ENCODE measurements at places on chromosomes 3 and 15.

- no peak for DNase-seq
Measured at GRCh38 chr3:172839679-172840078, 89.2 kb downstream of the ECT2 start.

DNA sequence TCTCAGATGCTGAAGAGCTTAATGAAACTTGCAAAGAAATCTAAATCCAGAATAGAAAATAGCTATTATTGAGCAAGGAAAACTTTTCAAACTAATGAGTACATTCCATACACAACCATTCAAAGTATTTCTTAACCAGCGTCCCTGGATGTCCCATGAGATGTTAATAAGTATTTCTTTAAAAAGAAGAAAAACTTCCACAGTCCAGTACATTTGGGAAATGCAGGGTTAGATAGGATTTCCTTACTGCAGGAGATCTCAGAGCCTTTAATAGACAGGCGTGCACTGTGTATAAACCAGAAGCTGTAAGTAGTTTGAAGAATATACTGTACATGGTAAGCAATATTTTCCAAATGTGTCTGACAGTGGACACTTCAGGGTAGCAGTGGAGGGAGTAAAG lies 29.6 kb upstream of the BHLHE40 start:
- no peak for DNase-seq

DNA sequence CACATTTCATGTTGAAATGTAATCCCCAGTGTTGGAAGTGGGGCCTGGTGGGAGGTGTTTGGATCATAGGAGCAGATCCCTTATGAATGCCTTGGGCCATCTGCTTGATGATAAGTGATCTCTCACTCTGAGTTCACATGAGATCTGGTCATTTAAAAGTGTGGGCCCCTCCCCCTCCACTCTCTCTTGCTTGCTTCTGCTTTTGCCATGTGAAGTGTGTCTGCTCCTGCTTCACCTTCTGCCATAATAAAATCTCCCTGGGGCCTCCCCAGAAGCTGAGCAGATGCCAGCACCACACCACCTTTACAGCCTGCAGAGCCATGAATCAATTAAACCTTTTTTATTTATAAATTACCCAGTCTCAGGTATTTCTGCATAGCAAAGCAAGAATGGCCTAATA lies 14.2 kb upstream of the CD200R1L start:
- no peak for DNase-seq

DNA sequence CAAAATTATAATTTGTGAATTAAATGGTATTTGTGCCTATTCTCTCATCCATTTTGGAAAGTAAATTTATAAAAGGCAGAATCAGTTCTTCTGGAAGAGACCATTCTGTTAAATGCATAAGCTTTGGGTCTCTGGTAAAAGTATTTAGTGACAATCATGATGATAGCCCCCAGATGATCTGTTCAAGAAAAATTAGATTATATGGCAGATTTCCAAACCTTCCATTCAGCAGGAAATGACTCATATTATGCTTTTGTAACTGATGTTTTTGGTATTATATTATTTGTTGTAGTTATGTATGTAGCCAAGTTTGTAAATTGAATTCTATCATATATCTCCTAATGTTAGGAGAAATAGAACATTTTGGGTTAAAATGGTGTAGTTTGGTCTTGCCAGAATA lies 340.8 kb upstream of the DPH6 start:
- no peak for DNase-seq

DNA sequence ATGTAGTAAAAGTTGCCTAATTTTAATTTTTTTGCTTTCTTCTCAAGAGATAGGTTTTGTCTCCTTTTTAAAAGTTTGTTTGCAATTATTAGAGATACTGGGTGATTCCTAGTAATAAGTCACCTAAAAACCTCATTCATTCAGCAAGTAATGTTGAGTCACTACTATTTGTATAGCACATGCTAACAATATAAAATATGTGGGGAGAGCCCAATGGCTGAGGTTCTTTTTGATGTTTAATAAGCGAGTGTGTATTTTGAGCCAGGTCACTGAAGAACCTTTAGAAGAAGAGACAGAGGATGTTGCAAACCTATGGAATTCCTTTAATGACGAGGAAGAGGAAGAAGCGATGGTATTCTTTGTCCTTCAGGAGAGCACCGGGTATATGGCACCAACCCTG lies 123.7 kb upstream of the CHRM5 start:
- no peak for DNase-seq

DNA sequence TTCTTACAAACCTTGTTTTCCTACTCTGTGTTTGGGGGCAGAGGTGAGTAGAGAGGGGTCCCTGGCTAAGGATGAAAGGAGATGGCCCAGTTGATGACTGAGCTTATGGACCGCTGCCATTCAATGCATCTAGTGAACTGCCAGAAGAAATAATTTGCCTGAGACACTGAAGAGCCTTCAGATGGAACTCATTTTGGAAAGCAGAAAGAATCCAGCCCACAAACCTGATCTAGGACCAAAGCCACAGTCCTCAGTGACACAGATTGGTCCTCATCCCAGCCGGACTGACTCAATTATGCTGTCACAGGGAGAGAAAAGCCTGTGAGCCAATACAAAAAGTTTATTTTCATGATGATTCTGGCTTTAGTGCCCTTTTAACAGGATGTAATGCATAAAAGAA lies 82.7 kb downstream of the CD47 start:
- DNase-seq, result no peak

DNA sequence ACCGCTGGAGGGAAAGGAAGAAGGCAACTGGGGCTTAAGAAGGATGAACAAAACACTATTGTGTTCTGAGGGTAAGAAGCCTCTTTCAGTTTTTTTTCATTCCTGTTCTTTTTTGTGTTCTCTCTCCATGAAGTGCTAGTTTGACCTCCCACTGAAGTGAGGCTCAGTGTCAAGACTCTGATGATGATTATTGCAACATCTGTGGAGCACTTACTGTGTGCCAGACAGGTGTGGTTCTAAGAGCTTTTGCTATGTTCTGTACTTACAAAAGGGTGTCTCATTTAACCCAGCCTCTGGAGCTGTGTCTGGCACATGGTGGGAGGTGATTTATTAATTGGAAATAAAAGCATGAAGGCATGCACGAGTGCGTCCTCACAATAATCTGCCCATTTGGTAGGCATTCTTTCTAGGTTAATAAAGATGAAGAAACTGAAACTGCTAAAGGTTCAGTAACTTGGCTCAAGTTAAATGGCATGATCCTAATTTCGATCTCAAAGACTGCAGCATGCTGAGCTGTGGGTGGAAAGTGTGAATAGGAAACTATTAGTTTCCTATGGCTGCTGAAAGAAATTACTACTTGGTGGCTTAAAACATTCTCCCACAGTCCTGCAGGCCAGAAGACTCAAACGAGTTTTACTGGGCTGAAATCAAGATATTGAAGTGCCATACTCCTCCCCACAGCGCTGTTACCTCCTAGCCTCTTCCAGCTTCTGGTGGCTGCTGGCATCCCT lies 38.5 kb upstream of the VEPH1 start:
- DNase-seq, result no peak

DNA sequence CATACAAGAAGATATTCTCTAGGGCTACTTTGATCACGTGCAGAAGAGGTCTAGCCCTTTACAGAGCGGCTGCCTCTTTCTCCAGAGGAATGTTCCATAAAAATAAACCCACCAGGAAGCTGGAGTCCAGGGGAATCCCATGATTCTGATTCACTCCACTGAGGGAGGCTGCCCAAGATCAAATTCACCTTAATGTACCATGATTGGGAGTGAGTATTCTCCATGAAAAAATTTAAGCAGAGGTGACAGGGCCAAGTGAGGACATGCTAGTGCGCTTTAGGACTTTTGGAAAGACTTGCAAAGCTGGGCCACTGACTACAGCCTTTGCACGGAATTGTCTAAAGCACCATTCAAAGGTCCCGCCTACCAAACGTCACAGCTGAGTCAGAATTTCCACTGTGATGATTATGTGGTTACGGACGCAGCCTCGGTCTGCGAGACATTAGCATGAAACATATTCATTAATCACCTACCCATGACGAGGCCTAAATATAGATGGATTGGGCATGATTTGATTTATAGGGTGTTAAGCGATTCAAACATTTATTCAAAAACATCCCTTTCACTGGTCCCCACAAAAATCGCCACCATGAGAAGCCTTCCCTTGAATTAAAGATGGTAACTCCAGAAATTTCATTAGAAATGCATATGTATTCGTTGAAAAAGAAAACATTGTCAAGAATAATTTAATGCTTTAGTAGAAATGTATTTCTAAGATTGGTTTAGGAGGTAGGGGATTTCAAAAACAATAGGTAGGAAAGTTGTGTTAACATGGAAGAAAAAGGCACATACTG lies 152.6 kb downstream of the GREM1 start:
- DNase-seq, result no peak

- DNase-seq, result no peak
Measured at GRCh38 chr3:113128386-113129015, 82.9 kb upstream of the BOC start.

- DNase-seq, result no peak
Measured at GRCh38 chr3:126826693-126827092, 122.7 kb downstream of the CHCHD6 start.

DNA sequence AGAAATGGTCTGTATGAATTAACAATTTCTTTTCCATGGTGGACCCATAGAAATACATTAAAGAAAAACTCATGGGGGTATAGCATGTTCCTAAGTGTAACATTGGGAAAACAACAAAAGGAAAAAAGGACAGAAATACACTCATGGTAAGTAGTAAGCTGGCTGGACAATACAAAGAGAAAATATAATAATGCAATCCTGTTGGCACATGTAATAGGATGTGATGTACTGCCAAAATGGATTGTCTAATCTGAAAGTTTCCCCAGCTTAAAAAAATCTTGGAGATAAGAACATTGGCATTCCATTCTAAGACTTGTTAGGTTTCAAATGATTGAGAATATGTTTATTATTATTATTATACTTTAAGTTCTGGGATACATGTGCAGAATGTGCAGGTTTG lies 128.1 kb downstream of the MBNL1 start:
- no peak for DNase-seq

DNA sequence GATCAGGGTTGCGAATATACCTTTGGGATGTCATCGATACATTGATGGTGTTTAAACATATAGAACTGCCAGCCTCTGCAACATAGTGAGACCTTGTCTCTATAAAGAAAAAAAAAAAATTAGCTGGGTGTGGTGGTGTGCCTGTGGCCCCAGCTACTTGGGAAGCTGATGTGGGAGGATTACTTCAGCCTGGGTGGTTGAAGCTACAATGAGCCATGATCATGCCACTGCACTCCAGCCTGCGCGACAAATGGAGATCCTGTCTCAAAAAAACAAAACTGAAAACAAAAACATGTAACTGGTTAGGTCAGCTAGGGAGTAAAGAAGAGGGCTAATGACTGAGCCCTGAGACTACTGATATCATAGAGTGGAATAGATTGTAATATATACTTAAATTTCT lies 30.7 kb upstream of the MGA start:
- DNase-seq, result no peak

DNA sequence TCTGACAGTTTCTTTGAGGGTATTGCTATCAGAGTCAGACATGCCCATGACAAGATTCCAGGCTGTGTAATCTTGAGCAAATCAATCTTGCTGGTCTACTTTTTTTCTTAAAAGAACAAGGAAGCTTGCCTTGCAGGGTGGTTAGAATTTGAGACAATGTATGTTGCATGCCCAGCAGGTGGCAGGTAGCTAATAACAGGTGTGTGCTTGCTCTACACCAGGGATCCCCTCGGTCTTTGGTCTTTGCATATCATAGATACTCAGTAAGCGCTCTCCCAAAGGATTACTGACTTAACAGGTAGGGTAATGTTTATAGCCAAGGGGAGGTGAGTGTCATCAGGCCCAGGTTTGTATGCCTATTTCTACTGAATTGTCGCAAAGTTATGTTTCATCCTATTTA lies 37.3 kb downstream of the CACNA1D start:
- no peak for DNase-seq

DNA sequence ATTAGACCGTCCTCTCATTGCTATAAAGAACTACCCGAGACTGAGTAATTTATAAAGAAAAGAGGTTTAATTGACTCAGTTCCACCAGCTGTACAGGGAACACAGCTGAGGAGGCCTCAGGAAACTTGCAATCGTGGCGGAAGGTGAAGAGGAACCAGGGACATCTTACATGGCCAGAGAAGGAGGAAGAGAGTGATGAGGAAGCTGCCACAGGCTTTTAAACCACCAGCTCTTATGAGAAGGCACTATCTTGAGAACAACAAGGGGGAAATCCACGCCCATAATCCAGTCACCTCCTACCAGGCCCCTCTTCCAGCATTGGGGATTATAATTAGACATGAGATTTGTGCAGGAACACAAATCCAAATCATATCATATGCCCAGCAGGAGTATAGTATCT lies 138.5 kb downstream of the ALCAM start:
- DNase-seq, result no peak

- no peak for DNase-seq
Measured at GRCh38 chr15:28273873-28274610, 47.9 kb downstream of the HERC2 start.

DNA sequence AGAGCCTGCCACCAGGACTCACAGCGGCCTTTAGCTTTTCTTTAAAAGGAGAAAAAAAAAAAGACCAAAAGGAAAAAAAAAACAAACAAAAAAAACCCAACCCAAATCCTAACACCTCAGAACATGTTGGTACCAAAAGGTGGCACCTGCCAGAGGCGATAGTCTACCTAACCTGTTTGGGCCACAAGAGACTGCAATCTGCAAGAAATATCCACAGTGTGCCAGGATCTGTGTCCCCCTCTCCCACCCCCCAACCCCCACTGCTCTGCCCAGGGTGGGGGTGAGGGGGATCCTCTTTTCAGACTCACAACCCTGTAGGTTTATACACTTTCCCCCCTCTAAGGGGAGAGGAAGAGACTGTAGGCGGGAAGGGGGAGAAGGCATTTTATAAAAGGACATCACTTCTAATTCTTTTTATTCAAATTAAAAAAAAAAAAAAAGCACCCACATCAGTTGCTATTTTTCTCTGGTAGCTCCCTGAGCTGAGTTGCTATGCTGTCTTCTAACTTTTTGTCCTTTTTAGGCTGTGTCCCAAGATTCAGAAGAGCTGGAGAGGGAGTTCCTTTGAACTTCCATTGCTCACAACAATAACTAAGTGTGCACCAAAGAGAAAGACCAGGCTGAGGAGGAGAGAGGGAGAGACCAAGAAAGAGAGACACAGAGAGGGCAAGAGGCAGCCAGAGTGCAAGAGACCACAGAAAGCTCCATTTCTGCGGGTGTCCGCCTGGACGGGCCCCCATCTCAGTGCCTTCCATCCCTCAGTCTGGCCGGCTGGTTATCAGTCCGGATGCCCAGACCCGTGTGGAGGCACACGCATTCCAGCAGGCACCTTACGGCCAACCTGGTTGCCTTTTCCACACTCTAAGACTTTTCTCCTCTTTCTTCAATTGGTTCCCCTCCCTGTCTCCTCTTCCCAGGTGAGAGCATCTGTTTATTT lies 48.9 kb downstream of the TLE3 start:
- DNase-seq, result no peak

DNA sequence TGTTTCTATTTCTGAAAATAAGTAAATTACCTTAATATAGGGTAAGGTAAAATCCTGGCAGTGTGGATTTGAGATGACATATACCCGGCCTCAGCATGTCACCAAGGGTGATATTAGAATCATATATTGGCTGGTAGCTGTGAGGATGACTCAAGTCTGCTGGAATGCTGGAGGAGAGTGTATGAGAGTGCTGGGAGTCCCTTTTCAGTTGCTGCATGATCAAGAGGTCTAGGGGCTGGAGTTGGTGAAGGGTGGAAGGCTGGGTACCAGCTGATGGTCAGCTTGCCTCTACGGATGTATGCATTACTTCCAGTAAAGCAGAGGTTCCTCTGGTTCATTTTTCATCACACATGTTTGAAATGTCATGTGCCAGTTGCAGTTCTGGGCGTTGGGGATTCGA lies 40.6 kb downstream of the SLC25A26 start:
- DNase-seq, result no peak

GRCh38 chr3:180175572-180175971 lies 138.8 kb upstream of the PEX5L start:
- DNase-seq, result no peak
